ENCODE measurements at places on chromosomes 16 and 17.
A peak's percentile ranks its signal among the peaks of the same experiment; 100 is the strongest.

- DNase-seq, result no peak
Measured at GRCh38 chr16:23401139-23401538, 51.9 kb downstream of the COG7 start.

DNA sequence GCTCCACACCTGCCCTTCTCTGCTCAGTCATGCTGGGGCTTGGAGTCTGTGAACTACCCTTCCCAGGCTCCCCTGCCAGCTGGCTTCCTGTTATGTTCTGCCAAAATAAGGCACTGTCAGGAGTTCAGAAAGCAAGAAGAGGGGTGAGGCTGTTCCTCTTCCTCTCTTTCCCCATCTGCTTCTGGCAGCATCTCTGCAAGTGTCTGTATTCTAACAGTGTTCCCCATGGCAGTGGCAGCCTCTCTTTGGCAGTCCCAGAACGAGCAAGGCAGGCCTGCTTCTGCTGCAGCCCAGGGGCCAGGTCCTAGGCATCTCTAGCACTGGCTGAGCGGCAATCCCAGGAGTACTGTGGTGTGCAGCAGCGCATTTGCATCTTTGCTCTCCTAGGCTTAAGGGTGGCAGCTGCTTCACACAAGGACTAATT lies 219.1 kb downstream of the STX8 start:
- no peak for DNase-seq

DNA sequence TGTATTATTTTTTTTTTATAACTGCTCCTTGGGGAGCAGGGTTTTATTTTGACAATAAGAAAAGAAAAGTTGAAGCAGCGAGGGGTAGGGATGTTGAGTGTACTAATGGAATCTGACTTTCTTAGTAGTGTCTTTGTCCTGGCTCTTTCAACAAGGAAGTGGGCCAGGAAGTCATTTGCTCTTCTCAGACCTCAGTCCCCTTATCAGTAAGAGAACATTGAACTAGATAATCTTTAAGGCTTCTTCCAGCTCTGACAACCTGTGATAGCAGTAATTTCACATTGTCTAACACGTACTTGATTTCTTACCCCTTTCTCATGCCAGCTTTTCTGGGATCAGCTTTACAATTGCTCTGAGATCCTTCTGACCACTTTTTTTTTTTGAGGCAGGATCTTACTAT lies 8.3 kb downstream of the LIG3 start:
- DNase-seq, result no peak

DNA sequence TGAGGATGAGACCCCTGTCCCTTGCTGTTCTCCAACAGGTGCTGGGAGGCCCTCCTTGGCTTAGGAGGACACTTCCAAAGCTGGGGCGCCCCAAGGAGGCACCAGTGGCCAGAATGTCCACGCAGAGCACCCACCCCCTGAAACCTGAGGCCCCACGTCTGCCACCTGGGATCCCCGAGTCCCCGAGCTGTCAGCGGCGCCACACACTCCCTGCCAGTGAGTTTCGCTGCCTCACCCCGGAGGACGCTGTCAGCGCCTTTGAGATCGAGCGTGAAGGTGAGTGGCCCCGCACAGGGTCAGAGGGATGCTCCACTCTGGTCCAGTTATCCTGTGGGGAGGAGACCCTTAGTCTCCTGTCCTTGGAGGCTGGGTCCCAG lies 1.2 kb downstream of the AANAT start:
- no peak for DNase-seq

DNA sequence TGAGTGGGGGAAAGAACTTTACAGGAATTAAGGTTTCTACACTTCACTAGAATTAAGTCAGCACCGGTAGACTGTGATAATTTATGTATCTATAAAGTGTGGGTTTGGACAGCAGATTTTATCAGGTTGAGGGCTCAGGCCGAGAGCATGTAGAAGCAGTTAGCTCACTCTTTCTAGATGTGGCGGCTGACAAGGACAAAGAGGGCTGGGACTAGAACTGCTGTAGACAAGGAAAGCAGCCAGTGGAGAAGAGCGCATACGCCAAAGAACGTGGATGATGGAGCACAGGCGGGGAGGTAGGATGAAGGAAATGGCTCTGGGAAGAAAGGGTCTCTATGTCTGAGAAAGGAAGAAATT lies 504 bp upstream of the GOSR1 start:
- no peak for DNase-seq

DNA sequence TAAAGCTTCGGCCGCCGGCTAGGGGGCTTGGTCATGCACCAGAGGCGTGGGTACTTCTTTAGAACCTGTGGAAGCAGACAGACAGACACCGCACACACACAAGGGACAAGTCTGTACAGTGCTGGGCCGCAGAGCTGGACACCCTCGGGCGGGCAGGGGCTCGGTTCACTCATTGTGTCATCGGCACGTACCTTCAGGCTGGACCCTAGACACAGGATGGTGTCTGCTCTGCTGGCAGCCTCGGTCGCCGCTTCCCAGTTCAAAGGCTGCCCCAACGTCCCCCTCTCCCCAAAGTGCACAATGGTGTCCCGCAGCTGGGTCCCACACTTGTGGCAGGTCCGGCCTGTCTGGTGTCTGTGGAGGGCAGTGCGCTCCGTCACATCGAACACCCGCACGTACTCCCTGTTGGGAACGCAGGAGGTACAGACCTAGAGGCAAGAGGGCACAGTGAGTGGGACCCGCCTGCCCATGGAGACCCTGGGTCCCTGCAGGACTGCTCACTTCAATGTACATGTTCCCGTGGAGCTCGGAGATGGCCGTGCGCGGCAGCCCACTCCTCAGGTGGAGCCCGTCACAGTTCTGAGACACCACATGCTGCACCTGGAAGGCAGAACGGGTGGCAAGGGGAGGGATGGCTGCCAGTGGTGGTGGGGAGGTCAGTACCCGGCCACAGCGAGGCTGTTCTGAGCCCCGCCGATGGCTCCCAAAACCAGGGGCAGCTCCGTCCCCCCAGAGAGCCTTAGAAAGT lies 3.1 kb upstream of the PCYT2 start:
- DNase-seq, result no peak

DNA sequence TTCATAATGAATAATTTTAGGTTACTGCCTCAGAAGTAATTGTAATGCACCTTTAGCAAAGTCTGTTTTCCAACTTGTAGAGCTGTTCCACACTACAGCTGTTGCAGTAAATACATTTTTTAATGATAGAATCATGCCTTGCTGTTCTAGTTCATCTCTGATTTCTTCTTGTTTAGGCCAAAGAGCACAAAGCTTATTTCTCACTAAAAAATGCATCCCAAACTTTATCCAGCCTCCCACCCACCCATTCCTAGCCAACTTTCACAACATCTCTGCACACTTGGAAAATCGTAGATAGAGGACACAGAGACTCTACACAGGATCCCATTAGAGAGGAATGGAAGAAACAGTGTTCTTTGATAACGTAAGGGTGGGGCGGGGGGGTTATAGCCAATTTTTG lies 252.2 kb upstream of the DYNLRB2 start:
- no peak for DNase-seq

DNA sequence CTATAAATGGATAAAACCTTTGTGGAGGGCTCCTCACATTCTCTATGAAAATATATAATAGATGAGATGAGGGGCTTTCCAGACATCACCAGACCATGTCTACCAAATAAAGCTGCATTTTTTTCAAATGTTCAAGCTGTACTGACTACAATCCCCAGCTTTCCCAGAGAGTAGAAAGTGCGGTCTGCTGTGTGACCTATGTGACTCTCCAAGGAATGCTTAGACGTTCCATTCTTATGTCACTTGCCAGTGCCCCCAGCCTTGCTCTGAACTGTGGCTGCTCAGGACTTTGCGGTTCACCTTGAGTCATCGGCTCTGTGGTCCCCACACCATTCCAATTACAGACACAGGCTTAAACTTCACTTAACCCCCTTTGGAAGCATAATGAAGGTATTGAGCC lies 47.8 kb upstream of the SCNN1B start:
- DNase-seq, result no peak

GRCh38 chr17:27354051-27354490 lies 60.2 kb downstream of the WSB1 start:
- DNase-seq, result no peak

- no peak for DNase-seq
Measured at GRCh38 chr16:68668266-68668665, 23.2 kb downstream of the CDH3 start.

DNA sequence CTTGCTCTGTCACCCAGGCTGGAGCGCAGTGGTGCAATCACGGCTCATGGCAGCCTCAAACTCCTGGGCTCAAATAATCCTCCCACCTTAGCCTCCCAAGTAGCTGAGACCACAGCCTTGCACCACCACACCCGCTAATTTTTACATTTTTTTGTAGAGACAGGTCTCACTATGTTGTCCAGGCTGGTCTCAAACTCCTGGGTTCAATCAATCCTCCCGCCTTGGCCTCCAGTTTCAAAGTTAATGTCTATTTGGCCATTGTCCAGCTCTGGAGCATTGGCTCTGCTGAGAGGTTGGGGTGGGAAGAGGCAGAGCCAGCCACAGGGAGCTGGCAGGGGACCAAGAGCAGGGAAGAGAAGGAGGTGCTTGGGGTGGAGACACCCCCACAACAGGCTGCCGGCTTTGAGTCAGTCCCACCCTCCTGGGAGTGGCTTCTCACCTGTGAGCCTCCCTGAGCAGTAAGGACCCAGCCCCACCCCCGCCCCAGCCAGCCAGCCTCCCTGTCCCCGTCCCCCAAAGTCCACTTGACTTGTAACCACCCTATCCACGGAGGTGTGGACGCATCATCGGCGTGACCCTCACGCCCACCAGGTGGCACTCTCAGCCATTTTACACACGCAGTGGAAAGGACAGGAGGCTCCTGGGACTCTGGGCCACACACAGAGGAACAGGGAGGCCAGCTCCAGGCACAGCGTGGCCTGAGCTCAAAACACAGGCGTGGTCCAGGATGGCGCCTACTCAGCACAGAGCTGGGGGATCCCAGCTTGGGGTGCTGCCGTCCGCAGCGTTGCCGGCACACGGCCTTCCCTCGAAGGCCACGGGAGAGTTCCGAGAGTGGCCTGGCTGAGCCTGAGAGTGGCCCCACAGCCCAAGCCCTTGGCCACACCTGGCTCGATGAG lies 22.8 kb upstream of the PVALEF start:
- DNase-seq, result peak; percentile 27

DNA sequence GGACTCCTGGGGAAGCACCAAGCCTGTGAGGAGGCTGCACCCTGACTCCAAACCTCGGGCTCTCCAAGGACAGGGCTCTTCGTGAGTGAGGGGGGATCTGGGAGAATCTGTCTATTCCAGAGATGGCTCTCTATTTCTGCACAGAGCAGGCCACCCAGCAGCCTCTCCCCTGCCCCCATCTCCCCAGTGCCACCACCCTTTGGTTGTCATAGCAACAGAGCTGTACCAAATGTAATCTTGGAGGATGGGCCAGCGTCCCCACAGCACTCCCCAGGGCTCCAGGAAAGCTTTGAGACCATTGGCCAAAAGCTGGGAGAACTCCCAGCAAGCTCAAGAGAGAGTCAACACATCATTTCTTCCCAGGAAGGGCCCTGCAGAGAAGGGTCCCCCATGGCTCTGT lies 49.3 kb downstream of the ABCC12 start:
- DNase-seq, result no peak

GRCh38 chr16:58634265-58634802 lies 4.7 kb upstream of the CNOT1 start:
- DNase-seq, result no peak

- DNase-seq, result no peak
Measured at GRCh38 chr17:28498652-28499363, 7.3 kb upstream of the FOXN1 start.

DNA sequence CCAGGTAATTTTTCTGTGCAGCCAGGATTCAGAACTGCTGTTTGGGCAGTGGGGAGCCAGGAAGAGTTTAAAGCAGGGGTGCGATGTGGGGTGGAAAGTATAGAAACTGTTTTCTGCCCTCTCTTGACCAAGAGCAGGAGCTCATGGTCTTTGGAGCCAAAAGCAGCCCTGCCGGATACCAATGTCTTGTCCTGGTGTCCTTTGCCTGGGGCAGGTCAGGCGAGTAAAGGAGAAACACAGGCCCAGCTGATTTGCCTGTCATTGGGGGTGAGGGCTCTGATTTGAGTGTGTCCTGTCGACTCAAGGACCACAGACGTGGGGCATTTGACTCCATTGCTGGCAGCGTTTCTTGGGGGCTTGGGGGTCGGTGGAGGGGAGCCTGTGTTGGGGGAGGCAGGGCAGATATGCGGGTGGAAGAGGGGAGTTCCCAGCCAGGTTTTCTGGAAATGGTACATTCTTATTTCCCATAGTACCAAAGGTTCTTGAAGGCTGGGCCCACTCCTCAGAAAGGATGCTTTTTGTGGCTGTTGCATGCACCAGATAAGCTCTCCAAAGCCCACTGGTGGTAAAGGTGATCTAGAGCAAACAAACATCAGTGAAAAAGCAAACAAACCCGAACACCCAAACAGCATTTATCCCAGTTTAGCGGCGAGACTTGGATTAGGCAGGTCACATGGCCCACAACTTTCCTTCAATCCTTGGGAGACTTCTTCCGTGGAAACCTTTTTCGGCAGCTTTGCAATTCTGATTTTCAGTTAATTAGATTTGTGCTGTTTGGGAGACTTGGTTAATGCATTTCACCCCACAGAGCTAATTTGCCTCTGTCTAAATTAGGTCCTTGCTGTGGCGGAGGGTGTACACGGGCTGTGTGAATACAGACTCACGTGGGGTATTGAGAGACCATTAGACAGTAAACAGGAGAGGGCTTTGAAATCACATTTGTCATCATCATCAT lies 59.0 kb downstream of the MSI2 start:
- no peak for DNase-seq

DNA sequence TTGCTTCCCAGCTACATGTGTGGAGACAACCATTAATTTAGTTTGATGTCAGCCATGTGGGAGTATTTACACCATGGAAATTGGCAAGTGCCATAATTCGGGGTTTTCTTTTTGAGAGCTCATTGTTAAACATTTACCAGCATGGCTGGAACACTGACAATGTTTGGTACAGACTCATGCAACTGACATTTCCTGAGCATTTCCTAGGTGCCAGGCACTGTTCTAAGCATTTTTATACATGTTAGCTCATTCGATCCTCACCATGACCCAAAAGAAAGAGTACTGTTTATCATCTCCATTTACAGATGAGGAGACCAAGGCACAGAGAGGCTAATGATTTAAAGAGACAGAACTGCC lies 86.9 kb downstream of the FOXL1 start:
- no peak for DNase-seq

- DNase-seq, result no peak
Measured at GRCh38 chr17:57071991-57072944, 12.8 kb upstream of the AKAP1 start.

GRCh38 chr16:88910284-88911135 lies 44.0 kb upstream of the PABPN1L start:
- no peak for DNase-seq

GRCh38 chr17:27519550-27519949 lies 63.3 kb downstream of the KSR1 start:
- DNase-seq, result no peak

DNA sequence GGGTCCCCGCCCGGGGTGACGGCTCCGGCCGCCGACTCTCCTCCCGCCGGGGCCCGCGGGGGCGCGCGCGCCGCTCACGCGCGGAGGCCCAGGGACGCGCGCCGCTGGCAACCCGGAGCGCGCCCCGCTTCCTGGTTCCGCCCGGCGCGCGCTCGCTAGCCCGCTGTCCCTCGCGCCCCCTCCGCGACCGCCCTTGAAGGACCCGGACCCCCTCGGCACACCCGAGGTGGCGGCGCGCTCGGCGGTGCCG lies at the start of gene STAT5B:
TSS of gene STAT5B (minus strand) at position 33 of the 250 bp plus-strand sequence. CDS start 44,264 bp downstream, outside the sequence.
- DNase-seq, result no peak

GRCh38 chr17:48051283-48051682 lies 3.1 kb downstream of the NFE2L1 start:
- no peak for DNase-seq

- DNase-seq, result no peak
Measured at GRCh38 chr17:59405944-59406705, 74.7 kb downstream of the YPEL2 start.

- DNase-seq, result no peak
Measured at GRCh38 chr16:68074850-68075555, 10.2 kb upstream of the NFATC3 start.

- no peak for DNase-seq
Measured at GRCh38 chr17:81075307-81075706, 40.4 kb downstream of the BAIAP2 start.
